ENCODE measurements at places on chromosomes 16 and 17. TPM values are rescaled to one million over a fixed set of nuclear protein-coding genes. Genes with fewer than 3 reads are reported as not detected.

- no peak for DNase-seq
Measured at GRCh38 chr17:39036009-39036408, 68.8 kb upstream of the FBXO47 start.

GRCh38 chr17:31535581-31535981 lies 144.1 kb downstream of the RAB11FIP4 start:
- no peak for DNase-seq

GRCh38 chr17:57939797-57940196 lies 15.4 kb downstream of the CUEDC1 start:
- no peak for DNase-seq

Gene KRT40
- 0.74 TPM for total RNA-seq

Gene EIF4A3
- total RNA-seq, result 69.7 TPM

DNA sequence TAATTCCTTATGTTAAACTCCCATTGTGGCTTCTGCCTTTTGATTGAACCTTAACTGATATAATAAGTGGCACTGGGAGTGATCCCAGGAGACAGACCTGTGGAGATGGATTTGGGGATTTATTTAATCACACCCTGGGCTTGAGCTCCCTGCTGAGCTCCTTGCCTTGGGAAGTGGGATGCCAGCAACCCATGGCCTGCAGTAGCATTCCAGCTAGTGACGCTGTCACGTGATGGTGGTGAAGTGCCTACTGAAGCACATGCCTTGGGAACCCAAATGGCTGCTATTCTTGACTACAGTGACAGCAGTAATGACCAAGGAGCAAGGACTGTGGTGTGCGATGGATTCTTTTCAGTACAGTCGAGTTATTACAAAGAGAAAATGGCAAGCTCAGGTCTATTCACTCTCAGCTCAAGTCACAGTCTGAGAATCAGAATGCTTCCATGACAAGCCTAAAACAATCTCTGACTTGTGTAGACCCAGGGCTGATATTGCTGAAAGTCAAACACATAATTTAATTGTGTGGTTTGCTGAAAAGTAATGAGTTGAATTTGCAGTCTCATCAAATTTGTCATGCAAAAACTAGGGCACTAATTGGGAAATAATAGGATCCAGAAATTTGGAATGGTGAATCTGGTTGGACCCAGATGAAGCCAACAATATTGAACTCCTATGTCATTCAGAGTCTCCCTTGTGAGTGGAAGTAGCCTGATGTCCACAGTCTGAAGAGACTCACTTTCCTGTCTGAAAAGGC lies 47.1 kb downstream of the BCL7C start:
- no peak for DNase-seq

Gene MT3
- total RNA-seq, result not detected
